ENCODE measurements at places on chromosomes 12 and 14.

GRCh38 chr12:91774434-91774921 is 371.2 kb downstream of the BTG1 start:
- no peak for DNase-seq

GRCh38 chr14:42469637-42470426 is 863.2 kb downstream of the LRFN5 start:
- no peak for DNase-seq

GRCh38 chr14:67704484-67705089 is 2.9 kb downstream of the RDH12 start:
- peak; percentile 2 for DNase-seq

GRCh38 chr12:27871946-27872345 is 91.9 kb upstream of the MANSC4 start:
- no peak for DNase-seq

DNA sequence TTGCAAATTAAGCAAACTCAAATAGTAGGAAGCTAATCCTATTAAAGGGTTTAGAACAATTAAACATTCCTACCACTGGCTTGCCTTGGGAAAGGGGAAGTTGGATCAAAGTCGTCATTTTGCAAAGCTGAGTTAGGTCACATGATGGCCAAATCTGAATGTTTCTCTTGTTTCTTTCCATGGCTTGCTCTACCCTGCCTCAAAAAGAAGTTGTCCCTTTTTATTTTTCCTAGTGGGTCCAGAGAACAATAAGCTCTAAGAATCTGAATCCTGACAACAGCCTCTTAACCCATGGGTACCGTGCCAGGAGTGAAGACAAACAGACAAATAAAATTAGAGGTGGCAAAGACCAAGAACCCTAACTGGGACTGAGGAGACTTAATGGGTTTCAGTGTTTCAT is 26.2 kb upstream of the NPFF start:
- DNase-seq = no peak

GRCh38 chr14:46999661-47000060 is 348.1 kb upstream of the RPL10L start:
- no peak for DNase-seq

GRCh38 chr12:15116086-15116485 is 105.1 kb downstream of the RERG start:
- no peak for DNase-seq

DNA sequence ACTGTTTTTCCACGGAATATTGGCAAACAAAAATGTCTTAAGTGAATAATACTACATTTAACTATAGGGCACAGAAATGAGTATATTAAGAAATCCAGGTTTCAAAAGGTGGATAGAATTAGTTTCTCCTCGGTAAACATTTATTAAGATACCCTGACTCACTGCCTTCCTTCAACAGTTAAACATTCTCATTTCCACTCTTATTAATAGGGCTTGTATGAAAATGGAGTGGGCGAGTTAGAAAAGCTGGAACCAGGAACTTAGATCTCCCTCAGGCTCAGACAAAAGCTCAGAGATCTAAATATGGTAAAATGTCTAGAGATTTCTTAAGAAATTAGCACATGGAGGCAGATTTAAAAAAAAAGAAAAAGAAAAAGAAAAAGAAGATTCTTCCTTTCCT is 78.8 kb downstream of the RMST start:
- DNase-seq = no peak

DNA sequence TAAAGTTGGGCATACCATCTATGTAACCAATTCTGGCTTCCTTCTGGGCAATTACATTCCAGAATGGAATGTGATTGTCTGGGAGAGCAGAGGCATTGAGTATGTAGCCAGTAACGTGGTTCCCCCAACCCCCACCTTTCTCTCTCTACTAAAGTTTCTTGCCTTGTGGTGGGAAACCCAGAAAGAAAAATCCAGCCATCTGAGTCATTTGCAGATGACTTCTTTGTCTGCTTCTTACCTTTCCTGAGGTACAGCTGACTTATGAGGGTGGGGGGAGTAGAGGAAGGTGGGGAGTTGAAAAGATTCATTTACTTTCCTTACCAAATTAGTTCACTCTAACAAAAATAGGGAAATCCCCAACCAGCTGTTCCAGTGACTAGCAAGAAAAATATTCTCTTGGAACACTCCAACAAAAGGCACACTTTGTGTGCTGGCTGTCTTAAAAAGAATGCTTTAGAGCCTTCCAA is 112.1 kb upstream of the FRMD6 start:
- no peak for DNase-seq

- no peak for DNase-seq
Observed at GRCh38 chr12:58416236-58416635, 474.9 kb downstream of the ATP23 start.

- DNase-seq = no peak
Observed at GRCh38 chr14:66696326-66696725, 188.4 kb downstream of the GPHN start.

DNA sequence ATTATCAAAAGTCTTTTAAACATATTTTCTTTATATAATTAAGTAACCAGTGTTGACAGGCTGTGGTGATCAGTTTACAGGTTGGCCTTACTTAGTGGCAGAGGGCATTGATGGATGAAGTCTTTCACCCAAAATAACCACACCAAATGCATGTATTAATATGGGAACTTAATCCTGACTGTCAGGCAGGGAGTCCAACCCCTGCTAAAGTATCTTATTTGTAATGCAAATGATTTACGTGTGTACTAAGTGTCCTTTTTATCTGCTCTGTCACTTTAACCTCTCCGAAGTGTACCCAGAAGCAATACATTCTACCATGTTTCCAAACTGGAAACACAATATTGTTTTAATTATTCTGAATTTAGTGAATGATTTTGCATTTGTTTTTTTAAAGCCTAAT is 1.4 kb downstream of the MYBPC1 start:
- DNase-seq = no peak

- no peak for DNase-seq
Observed at GRCh38 chr12:55041345-55042055, 21.7 kb downstream of the NEUROD4 start.

Data from stimulated activated naive CD4-positive, alpha-beta T cell treated with Interleukin-2 at 50 U/mL for 16 hours (primary cell).